ENCODE measurements at places on chromosomes 6 and 20.

GRCh38 chr6:135581211-135581610 lies 83.7 kb upstream of the AHI1 start:
- DNase-seq: no peak

GRCh38 chr20:19802492-19803158 lies 44.6 kb downstream of the RIN2 start:
- DNase-seq: no peak

- no peak for DNase-seq
These were observed 83.5 kb upstream of the CCN6 start for GRCh38 chr6:111970426-111970825.

GRCh38 chr20:61166324-61166723 lies 85.7 kb upstream of the CDH4 start:
- DNase-seq: no peak

DNA sequence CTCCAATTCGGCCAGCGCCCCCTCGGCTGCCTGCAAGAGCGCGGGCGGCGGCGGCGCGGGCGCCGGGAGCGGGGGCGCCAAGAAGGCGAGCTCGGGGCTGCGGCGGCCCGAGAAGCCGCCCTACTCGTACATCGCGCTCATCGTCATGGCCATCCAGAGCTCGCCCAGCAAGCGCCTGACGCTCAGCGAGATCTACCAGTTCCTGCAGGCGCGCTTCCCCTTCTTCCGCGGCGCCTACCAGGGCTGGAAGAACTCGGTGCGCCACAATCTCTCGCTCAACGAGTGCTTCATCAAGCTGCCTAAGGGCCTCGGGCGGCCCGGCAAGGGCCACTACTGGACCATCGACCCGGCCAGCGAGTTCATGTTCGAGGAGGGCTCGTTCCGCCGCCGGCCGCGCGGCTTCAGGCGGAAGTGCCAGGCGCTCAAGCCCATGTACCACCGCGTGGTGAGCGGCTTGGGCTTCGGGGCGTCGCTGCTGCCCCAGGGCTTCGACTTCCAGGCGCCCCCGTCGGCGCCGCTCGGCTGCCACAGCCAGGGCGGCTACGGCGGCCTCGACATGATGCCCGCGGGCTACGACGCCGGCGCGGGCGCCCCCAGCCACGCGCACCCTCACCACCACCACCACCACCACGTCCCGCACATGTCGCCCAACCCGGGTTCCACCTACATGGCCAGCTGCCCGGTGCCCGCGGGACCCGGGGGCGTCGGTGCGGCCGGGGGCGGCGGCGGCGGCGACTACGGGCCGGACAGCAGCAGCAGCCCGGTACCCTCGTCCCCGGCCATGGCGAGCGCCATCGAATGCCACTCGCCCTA lies 963 bp downstream of the FOXF2 start:
- no peak for DNase-seq
